Activated T-cell treated with anti-CD3 and anti-CD28 coated beads, Interleukin-2, amount 50 U/mL, for 1 hour (primary cell): ENCODE measurements at places on chromosomes 12 and 14.
A peak's percentile ranks its signal among the peaks of the same experiment; 100 is the strongest.

DNA sequence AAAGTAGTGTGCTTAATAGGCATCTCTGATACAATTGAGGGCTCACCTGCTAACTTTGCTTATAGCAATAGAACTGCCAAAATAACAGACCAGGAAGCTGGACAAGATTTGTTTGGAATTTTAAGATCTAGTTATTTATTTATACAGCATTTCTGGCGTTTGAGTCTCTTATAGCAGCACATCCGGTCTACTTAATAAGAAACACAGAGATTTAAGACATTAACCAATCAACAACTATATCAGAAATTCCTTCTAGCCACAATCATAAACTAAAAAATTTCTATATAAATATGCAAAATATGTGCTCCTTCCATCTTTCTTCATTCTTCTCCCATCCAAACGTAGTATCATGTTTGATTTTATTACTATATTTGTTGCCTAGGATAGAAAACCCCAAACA lies 2.6 kb downstream of the RTN1 start:
- no peak for DNase-seq

DNA sequence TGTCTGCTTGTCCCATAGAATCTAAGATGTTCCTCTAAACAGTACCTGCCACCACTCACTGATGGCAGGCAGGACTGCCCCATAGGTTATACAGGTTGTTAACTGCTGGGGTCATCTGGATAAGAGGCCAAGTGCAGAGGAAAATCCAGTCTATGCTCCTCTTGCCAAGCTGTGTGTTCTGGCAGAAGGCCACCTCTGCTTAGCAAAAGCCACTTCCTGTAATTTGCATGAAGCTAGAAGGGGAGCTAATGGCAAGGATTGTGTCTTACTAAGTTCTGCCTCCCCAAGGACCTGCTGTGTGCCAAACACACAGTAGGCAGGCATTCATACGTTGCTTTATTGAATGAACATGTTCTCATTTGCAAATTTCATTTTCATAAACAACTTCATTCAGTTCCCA lies 445.4 kb downstream of the BCL11B start:
- no peak for DNase-seq

GRCh38 chr12:101038289-101038871 lies 171.7 kb downstream of the SLC5A8 start:
- no peak for DNase-seq

GRCh38 chr14:36605506-36605857 lies 23.1 kb upstream of the NKX2-8 start:
- DNase-seq = no peak

DNA sequence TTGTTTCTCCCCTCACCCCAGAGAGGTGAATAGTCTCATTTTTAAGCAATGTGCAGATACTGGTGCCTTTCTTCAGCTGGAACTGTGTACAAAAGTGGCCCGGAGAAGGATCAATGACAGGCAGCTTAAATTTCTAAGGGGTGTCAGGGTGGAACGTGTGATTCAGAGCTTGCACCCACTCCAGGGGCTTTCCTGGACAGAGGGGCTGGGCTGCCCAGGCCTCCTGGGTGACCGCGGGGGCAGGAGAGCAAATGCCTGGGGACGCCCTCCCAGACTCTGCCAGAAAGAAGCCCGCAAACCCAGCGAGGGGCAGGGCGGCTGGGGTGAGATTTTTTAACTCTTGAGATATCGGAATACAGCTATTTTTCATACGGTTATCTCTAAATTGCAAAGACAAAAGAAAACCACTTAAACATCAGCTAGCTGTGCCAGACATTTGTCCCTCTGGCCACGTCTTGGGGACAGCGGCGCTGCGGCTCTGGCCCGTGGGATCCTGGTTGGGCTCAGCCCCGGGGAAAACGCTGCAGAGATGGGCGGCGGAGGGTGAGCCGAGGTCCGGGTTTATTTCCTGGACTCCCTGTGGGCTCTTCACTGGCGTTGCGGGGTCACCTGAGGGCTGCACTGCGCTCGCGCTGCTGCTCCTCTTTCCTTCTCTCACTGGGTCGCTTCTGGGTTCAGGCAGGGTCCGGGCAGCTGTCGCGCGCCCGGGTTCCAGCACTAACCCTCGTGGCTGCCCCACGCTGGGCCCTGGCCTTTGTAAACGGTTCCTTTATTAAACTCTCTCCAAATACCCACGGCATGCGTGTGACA lies 35.8 kb downstream of the NFKBIA start:
- DNase-seq = no peak

GRCh38 chr12:79547044-79547734 lies 143.6 kb downstream of the PAWR start:
- DNase-seq = no peak

- no peak for DNase-seq
These were observed 291.2 kb downstream of the AKAP6 start for GRCh38 chr14:32620303-32620702.

DNA sequence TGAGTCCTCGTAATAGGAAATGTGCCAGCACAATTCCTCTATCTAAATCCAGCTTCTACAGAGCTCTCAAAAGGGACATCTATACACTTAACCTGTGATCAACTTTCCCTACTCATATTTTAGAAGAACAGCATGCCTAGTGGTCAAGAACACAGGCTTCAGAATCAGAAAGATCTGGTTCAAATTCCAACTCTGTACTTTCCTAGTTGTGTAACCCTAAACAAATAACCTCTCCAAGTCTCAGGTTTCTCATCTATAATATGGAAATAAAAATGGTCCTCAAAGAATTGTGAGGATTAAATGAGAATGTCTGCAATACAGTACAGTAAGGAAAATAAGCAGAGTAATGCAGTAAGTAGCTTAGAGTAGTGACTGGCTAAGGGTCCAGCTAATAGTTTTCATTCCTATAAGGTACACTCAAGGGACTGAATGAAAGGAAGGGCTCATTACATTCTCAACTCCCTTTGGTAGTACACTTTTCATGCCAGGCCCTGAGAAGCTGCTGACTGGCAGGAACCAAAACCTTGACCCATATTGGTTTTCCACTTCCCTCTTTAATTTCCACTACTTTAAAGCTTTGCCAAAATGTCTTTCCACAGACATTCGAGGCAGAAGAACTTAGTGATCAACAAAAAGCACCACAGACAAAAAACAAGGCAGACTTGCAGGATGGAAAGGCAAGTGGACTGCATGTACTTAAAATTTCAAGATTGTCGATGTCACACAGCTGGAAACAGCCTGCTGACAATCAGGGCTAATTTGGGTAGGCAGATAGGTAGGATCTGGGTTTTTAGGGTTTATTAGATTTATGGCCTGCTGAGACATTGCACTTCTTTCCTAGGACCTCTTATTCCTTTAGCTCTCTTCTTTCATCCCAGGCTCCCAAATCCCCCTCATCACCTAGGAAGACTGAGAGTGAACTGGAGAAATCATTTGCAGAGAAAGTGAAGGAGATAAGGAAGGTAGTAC lies 4.3 kb downstream of the CCDC196 start:
- DNase-seq = no peak

- DNase-seq = no peak
These were observed 398.8 kb downstream of the FOXG1 start for GRCh38 chr14:29165431-29165830.

DNA sequence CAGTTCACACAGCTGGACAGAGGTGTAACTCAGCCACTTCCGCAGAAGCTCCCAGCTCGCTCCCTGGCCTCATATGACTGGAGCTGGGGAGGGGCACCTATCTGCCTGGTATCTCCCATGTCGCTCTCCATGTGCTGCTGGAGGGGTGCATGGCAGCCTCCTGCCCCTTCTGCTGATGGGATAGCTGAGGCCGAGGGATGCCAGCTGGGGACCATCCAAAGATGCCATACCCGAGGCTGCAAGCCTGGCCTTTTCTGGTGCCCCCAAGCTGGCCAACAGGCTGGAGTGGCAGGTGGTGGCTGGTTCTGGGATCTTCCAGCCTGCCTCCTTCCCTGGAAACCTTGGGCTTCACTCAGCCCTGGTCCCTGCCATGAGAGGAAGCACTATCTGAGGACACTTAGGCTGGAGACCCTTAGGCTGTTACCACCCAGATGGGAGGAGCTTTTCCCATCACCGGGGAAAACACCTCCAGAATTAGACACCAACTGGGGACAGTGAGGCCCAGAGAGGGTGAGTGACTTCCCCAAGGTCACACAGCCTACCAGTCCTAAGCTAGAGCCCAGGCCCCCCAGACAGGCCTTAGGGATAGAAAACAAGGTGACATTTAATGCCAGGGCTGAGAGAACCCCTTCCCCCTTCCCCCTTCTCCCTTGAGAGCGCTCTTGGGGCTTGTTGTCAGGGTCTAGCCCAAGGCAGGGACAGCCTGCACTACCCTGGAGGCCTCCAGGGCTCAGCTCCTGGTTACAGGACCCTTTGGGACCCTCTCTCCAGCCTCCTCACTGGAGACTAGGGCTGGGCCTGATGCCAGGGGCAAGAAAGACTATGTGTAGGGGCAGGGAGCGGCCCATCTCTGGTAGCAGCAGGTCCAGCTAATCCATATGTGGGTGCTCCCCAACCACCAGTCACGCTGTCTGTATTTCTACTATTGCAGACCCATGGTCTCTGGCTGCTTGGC lies 7.1 kb downstream of the DTX1 start:
- DNase-seq = no peak

DNA sequence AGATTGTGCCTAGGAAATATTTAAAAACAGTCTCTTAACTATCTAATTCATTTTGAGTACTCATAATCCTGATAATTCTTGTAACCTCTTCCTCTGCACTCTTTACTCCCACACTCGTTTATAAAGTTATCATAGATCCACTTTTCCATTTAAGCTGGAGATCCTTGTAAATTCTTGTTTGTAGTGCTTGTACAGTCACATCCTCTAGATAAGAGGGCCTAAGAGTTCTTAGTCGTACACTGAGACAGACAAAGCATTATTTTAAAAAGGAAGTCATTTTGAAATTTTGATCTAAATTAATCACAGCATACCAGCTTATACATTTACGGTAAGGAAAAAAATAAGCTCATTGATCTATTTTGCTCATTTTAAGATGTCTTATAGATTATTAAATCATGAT lies 42.5 kb downstream of the LMO3 start:
- no peak for DNase-seq

GRCh38 chr14:90639641-90640040 lies 176.6 kb downstream of the TTC7B start:
- DNase-seq = no peak

DNA sequence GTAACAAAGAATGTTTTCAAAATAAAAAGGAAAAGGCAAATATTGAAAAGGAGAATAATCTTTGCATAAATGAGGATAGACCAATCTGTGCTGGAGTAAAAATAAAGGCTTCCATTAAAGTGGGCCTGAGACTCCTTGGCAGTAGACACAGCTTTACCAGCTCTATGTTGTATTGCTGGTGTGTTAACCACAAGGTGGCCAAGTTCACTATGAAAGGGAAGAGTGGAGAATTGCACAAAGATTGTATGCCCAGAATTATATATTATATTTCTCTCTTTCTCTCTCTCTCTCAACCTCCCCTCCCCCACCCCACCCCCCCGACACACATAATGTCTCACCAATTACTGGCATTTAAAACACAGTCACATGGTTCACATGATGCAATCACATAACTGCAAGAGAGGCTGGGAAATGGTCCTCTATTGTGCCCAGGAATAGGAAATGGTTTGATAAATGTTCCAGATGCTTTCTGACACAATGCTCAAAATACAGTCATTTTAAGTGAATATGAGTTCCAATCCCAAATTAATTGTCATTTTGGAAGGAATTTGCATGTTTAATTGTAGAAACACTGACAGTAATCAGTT lies 222.6 kb upstream of the SYT1 start:
- DNase-seq = no peak

DNA sequence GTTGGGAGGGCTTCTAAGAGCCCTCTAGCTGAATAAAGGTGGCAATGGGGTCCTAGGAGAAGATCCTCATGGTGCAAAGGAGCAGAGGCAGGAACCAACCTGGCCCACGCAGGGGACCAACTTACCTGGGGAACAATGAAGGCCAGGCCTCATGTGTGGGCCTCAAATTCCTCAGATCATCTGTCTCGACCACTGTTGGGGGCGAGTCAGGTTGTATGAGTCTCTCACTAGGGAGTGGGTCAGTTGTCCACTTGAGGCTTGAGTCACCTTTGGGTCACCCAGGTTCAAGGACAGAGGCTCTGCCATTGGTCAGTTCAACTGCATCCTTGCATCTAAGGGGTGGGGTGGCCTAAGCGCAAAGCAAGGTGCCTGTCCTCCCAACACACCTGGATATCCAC lies 43.7 kb upstream of the BDKRB2 start:
- no peak for DNase-seq

DNA sequence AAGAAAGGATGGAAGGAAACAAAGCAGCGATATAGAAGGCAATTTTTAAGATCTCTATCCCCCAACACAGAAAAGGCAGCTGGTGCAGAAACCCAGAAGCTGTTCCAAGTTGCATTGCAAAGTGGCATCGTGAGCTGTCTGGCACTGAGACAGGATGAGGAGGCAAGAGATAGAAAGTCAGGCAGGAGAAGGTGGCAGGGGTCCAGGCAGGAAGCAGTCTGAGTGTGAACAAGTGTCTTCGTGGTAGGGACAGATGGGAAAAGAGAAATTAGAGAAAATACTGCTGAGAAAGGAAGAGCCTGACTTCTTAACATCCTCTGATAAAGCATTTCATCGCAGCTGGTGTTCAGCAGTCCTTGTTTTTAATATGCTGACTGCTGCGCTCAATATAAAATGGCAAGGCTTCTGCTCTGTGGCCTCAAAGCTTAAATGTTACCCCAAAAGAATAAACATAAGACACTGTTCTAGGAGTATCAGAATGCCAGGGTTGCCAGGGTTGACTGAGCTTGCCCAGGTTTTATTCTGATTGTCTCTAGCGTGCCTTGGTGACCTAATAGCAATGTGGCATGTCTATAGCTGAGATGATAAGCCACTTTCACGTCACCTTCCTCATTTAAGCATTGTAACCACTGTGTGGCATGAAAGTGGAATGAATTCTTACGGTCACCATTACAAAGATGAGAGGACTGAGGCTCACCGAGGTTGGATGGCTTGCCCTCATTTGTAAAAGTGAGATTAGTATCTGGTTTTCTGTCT lies 397.6 kb downstream of the NUAK1 start:
- DNase-seq = no peak

GRCh38 chr14:61385002-61385685 lies 63.8 kb downstream of the PRKCH start:
- peak; percentile 49 for DNase-seq

DNA sequence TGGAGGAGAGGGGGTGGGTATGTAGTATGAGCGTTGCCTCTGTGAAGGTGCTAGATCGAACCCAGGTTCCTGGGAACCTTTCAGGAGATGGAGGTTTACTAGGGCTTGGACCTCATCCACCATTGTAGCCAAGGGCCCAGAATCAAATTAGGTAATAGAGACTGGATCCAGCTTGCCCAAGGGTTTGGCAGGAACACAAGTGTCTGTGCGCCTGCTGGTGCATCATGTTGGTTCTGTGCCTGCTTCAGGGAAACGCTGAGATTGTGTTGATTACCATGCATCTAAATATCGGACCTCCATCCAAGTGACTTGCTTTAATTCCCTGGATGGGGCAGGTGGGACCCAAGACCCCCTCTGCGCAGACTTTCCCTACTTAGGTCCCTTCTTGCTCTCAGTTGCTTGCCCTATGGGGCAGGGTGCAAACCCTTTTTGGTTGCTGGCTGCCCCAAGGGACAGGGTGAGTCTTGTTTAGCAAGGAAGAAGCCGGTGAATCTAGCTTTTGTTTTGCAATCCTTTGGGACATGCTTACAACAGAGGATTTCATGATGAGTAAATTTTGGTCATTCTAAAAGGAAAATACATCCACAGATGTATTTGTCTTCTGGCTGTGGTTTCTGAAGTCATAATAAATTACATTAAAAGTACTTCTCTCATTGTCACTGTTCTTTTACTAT lies 189.8 kb upstream of the PRICKLE1 start:
- DNase-seq = no peak
